ENCODE measurements at places on chromosomes 2 and 18. TPM values are rescaled to one million over a fixed set of nuclear protein-coding genes. Genes with fewer than 3 reads are reported as not detected.
A peak's percentile ranks its signal among the peaks of the same experiment; 100 is the strongest.

GRCh38 chr2:67600946-67601345, 203.8 kb downstream of the ETAA1 start:
- no peak for DNase-seq

GRCh38 chr2:190996338-190996946, 17.5 kb downstream of the STAT1 start:
- DNase-seq, result no peak

DNA sequence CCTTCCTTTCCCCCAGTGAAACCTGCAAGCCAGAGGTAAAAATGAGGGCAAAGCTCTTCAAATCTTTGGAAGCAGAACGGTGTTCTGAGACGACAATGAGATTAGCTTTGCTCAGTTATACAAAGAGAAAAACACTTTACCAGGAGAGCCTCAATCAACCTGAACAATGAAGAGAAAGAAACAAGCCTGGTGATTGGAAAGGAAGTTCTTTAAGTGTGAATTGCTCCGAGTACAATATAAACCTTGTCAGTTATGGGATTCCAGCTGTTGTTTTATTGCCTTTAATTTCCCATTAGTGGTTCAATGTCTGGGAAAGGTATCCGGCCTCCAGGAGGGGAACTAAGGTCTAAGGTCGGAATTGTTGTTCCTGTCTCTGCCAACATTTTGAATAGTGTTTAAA, 901.6 kb downstream of the EPHA4 start:
- DNase-seq, result no peak

The CAVIN2 gene
- 52.3 TPM for total RNA-seq

- no peak for DNase-seq
Observed at GRCh38 chr2:48310581-48310980, 219.4 kb upstream of the STON1 start.

The C2orf80 gene
- total RNA-seq, result not detected

DNA sequence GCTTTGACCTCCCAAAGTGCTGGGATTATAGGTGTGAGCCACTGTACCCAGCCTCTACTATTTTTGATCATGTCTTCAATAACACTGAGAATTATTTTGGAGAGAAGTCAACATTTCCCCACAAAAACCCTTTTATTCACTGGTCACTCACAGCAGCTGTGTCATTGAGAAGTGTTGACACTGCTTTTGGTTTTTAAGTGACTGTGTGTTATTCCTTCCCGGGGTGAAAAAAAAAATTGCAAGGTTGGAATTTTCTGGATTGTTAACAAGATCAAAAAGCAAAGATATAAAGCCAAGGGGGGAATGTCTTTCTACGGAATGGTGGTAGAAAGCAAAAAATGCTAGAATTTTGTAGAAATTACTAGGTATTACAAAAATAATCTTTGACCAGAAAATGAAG, 61.5 kb downstream of the TANC1 start:
- DNase-seq, result no peak

The NLRC4 gene
- 7.9 TPM for total RNA-seq

The GPR45 gene
- total RNA-seq, result not detected

GRCh38 chr2:195122653-195123052, 534.4 kb upstream of the SLC39A10 start:
- no peak for DNase-seq

DNA sequence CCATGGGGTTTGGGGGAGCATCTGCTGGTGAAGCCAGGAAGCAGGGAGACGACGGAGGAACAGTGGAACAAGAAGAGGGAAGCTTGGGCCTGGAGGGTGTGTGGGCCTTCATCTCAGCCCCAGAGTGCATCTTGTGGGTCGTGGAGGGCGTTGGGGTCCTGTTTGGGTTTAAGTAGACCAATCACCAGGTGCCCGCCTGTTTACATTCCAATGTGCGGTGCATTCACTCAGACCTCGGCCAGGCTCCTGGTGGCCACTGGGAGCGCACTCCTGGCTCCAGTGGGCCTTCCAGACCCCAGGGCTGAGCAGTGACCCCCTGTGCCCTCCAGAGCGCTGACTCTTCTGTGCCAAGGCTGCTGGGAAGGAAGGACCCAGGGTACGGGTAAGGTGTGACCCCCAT, 293.7 kb downstream of the NDUFA10 start:
- DNase-seq, result no peak

GRCh38 chr2:219308142-219309101, 779 bp downstream of the PTPRN start:
- peak; percentile 91 for DNase-seq

GRCh38 chr18:10289951-10290637, 164.3 kb upstream of the APCDD1 start:
- DNase-seq, result no peak

DNA sequence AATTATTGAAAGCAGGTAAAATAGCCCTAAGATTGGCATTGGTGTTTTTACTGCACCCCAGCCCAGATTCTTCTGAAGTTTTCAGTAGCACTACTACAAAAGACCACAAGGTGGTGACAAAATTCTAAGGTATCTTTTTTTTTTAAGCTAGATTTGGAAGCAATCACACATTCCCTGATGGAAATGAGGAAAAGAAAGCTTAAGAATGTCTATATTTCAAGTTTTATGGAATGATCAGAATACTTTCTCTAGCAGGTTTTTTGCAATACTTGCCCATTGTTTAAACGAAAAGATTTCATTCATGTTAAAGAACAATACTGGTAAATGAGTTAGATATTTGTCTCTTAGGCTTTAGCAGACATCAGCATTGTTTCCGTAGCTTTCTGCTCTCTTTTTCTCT, 32.1 kb upstream of the ZNF638 start:
- no peak for DNase-seq

DNA sequence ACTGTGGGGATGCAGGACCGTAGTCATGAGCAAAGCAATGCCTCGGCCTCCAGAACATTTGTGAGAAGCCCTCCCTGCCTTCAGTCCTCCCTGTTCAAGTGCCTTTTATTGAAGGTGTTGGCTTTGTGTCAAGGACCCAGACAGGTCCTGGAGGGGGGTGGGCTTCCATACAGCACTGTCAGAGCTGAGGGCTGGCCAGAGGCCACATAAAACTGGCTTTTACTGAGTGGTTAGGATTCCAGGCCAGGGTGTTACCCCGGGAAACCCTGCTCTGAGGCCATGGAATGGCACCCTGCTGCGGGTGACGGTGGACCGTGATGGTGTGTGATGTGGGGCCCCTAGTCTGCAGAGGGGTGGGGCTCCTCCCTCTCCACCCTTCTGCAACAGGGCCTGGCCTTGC, 41.6 kb downstream of the TOGARAM2 start:
- DNase-seq, result no peak

GRCh38 chr2:102082571-102083392, 59.8 kb upstream of the IL1R1 start:
- DNase-seq, result no peak

The GKN1 gene
- total RNA-seq, result not detected

DNA sequence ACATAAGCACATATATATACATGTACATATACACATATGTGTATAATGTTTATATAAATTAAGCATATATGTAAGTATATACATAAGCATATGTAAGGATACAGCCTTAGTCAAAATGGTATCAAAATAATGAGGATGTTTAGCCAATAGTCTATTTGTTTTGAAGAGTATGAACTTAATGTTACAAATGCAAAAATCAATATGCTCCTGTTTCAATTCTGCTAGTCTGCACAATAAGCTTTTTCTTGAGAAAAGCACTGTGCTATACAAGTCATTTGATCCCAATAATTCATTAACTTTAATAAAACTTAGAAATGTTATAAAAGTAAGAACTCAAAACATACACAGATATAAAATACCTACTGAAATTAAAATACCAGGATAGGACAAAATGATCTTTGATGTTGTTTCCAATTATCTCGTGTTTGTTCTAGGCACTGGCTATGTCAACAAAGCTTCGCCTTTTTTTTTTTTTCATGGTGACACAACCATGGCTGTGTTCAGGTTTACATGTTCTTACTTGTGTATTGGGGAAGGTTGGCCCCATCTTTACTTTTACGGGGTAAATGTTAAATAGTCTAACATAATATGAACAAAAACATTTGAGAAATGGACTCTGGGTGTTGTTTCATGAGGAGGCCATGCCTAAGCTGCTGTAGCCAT, 271.1 kb upstream of the CDH19 start:
- DNase-seq, result no peak

DNA sequence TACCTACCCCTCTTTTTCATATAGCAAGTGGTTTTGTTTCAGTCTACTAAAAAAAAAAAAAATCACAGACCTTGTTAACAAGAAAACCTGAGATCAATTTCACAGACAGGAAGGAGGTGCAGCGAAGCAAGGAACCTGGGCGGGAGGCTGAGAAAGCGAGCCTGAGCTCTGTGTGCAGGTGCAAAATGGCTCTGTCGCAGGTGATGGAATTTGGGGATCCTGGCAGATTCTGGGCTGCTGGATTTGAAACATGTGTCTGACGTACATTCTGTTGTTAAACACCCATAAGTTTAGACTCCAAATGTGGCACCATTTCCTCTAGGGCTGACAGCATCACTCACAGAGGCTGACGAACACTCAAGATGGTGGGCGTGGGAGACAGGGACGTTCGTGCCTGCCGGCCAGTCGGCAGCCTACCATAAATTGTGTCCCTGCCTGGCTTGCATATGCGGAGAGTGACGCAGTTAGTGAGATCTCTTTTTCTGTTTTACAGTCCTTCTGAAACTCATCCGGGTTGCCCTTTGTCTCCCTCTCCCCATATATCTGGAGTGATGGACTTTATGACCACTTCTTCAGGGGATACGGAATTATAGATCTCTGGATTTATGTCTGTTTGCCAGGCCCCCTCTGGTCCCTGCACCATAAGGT, 8.8 kb upstream of the DDX1 start:
- no peak for DNase-seq

DNA sequence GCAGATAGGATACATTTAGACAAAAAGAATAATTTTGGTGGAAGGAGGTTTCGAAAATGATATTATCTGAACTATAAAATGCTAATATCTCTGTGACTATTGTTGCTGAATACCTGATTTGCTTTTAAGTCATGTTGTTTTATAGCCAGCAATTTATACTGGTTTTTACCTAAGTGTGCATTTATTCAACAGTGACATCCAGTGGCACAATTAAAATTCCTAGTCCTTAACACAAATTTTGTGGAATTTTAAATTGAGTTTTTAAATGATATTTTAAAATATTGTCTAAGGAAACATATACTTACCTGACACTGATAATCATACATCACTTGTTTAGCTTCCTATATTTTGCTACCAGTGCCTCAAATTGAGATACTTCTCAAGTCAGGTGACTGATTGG, 144.8 kb downstream of the ARHGAP28 start:
- DNase-seq, result no peak

The PROKR1 gene
- 1.3 TPM for total RNA-seq

GRCh38 chr18:23137788-23138216, 2.5 kb downstream of the CABLES1 start:
- no peak for DNase-seq

The UGT1A5 gene
- total RNA-seq, result not detected

The CYP1B1 gene
- 113 TPM for total RNA-seq

- DNase-seq, result no peak
Observed at GRCh38 chr2:230794497-230794896, 70.2 kb upstream of the ITM2C start.

DNA sequence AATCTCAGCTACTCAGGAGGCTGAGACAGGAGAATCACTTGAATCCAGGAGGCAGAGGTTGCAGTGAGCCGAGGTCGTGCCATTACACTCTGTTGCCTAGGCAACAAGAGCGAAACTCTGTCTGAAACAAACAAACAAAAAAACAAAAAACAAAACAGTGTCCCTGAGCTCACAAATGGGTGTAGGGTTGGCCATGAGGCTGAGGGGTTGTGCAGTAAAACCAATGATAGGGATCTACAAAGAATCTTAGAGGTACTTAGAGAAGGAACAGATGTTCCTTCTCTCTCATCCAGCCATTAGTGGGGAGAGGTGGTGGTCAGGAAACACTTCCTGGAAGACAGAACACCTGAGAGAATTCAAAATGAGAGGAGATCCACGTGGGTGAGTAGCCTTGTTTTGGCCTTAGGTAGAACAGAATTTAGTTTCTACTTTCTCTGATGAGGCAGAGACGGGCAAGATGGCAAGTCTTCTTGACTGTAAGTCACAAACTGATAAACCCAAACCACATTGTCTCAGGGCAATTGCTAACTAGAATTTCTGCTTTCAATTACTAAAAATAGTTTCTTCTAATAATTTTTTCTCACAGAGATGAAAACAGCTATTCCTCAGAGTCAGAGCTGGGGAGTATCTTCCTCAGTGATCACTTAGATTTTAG, 61.5 kb upstream of the PPM1B start:
- DNase-seq, result no peak

The NTSR2 gene
- total RNA-seq, result not detected

GRCh38 chr2:3195641-3196476, 181.8 kb downstream of the EIPR1 start:
- no peak for DNase-seq

DNA sequence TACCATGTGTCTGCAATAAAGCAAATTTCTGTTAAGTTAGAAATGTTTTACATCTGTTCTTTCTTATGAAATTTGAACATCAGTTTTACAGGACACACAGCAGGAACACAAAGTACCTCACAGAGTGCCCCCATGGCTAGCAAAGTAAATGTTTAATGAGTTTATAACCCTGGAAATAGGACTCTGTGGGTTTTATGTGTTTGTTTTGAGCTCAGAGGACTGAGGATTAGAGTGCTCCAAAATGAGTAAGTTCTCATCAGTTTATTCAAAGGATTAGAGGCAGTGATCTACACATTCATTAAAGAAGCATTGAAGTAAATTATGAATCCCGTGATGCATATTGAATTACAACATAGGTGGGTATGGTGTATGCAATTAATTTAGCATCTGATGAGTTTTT, 281.8 kb downstream of the GULP1 start:
- no peak for DNase-seq

- peak; percentile 33 for DNase-seq
Observed at GRCh38 chr2:232984451-232985207, 28.4 kb downstream of the NGEF start.

DNA sequence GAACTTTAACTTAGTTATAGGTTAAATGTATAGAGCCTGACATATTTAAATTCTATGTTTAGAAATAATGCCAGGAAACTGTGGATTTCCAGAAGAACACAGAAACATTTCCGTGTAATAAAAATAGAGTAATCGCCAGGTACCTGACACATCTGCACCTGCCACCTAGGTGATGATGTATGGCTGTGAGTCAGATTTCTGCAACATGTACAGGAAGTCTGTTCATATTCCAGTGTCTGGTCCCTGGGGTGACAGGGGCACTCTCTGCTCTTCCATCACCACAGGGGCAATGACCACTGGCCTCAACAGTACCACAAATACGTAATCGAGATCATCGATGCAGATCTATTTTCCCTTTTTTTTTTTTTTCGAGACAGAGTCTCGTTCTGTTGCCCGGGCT, 101.1 kb upstream of the LPIN2 start:
- no peak for DNase-seq

The RND3 gene
- 225 TPM for total RNA-seq

The TCF23 gene
- 0.48 TPM for total RNA-seq
